ENCODE measurements at places on chromosomes 7 and 10. TPM values are rescaled to one million over a fixed set of nuclear protein-coding genes. Genes with fewer than 3 reads are reported as not detected.

C10orf90 gene
- polyA plus RNA-seq: not detected

DNA sequence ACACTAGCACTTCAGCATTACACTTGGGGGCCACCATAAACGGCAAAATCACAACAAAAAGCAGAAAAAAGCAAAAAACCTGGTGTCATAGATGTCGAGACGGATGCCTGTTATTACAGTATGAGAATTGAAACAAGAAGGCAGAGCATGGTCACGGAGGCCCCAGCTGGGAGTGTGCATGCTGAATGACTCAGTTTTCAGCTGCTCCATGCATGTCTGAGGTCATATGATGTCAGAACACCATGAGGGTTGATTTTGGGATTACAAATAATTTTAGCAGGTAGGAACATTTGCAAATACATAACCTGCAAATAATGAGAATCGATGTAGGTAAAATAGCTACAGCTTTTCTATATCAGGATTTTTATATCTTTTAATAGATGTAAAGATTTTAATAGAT lies 19.1 kb downstream of the ZMYND11 start:
- no peak for DNase-seq

TWIST1 gene
- 0.06 TPM for polyA plus RNA-seq

GPNMB gene
- 10.9 TPM for polyA plus RNA-seq

DNA sequence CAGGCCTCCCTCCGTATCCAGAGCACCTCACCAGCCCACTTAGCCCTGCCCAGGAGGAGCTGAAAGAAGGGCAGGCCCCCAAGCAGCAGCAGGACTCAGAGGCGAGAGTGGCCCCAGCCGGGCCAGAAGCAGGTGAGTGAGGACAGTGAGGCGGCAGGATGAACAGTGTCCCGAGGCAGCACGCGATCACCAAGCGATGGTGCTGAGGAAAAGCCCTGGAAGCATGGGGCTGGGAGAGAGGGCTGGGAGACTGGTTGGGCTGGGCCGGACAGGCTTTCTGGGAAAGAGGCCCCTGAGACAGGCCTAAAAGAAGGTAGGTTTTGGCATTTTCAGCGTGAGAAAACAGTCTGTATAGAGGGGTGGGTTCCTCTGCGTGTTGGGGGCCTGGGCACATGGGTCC lies 16.4 kb downstream of the ZNF783 start:
- DNase-seq: no peak

DNA sequence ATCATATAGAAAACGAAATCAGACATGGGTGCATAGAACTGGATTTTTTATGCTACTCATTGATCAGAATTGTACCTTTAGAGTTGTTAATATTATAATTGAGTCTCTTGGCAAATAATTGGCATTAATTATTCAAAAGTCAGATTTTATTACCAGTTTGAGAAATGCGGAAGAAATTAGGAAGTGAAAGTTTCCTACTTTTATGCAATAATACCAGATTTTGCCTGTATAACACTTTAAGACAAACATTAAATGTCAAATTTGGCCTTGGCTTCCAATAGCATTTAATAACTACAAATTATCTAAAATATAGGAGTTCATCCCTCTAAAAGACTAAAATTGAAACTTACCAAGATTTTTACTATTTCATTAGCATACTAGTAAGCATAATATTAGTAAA lies 6.8 kb upstream of the TFEC start:
- no peak for DNase-seq

DNA sequence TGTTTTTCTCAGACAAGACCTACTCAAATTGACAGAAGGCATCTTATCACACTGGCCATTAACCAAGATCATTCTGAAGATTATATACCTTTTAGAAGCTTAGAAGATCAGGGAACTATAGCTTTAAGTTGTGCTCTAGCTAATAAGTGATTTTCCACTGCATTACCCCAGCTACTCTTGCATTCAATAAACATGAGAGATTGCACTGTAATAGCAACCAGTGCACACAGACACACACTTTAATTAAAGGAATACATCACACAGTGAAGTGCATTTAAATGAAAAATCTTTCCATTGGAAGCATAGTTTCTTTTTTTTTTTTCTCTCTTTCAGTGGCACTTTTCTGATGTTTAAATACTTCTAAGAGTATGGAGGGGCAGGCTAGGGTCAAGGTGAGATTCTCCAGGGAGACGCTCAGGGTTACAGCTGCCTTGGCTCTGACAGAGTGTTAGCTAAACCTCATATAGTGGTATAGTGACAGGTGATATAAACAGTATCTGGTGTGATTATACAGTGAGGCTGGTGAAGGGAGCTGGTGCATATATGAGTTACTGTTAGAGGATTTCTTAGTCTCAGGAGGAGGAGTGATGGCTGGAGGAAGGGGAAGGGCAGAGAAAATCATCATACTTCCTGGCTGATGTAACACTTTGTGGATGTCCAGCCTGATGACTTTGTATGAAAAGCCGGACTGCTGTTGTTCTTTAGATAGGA lies 369.5 kb downstream of the SORCS3 start:
- no peak for DNase-seq
